ENCODE measurements at places on chromosomes 5 and 9.

DNA sequence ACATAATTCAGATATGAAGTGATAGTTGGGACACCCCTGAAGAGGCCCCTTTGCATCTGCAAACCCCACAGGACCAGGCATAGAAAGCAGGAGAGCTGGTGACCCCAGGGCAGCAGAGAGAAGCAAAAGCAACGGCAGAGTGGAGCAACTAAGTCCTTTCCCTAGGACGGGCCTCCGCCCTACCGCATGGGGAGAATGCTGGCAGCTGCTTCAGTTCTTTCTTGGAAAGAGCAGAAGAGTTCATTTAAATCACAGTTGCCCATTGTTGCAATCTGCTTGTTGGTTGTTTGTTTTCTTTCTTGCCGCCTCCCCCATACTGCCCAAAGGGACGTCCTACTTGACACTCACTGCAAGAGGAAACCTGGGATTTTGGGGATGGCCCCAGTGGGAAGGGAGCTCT is 126.2 kb downstream of the ADAMTS16 start:
- DNase-seq: no peak

DNA sequence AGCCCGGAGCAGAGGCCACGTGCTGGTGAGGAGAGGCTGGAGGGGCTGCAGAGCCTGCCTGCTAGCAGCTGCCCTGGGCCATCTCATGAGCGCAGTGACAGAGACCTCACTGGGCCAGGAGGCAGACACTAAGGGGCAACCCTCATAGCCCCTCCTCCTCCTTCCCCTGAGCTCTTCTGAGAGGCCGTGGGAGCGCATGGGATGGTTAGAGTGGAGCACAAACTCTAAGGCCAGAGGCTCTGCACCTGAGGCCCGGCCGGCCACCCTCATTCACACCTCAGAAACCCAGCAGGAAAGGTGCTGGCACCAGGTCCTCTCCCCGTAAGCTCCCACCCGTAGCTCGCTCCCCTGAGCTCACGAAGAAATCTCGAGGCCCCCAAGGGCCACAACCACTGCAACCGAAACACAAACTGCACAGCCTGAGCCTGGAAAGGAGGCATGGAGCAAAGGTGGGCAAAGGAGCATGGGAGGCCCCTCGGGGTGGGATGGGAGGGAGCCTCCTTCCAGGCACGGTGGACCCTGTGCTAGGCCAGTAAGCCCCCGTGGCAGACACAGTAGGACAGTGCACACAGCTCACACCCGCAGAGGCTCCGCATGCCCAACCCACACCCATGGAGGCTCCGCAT is 17.7 kb downstream of the CAMSAP1 start:
- DNase-seq: no peak

- DNase-seq: no peak
These were observed 109.6 kb upstream of the KCNN2 start for GRCh38 chr5:114252226-114252625.

DNA sequence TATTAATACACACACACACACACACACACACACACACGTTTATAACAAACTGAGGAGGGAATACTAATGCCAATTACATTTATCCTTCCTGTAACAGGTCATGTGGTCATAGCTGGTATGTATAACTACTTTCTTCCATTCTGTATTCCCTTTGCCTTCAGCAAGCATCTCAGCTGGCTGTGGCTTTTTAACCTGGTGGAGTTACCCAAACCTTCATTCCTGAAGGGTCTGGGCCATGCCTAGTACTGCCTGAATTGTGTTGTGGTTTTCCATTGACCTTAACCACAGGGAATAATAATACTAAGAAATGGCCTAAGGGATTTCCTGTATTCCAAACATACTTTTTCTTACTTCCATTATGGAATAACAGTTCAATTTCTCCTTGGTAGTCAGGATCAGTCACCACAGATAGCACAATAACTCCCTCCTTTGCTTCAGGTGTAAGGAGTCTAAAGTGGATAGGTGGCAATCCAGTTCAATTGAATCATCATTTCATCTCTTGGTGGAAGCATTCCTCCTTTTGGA is 222.2 kb upstream of the MEF2C start:
- DNase-seq: no peak

- DNase-seq: no peak
These were observed 43.9 kb downstream of the BARX1 start for GRCh38 chr9:93911136-93911745.

DNA sequence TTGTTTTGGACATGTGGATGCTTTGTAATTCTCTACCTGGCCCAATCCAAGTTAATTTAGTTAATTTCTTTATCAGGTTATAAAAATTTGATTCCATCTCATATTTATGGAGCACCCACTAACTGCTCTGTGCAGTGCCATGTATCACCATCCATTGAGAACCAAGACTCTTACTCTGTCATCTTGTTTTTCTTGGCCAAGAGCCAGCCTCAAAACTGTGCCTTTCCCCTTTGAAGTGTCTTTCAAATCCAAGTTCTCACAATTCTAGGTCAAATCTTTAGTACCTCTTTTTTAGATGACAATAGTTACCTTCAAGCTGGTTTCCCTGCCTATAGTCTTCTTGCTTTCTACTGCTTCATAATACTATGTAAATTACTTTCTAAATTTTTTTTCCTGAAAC is 3.2 kb downstream of the COMMD10 start:
- peak; percentile 9 for DNase-seq

All from erythroblast (primary cell).